ENCODE measurements at places on chromosomes 1 and 21. TPM values are rescaled to one million over a fixed set of nuclear protein-coding genes. Genes with fewer than 3 reads are reported as not detected.

FAM177B gene
- total RNA-seq, result not detected

ALPL gene
- total RNA-seq, result 0.30 TPM

TFB2M gene
- total RNA-seq, result 14.8 TPM

VPS72 gene
- total RNA-seq, result 85.2 TPM

GRIK3 gene
- not detected for total RNA-seq

ADAM30 gene
- not detected for total RNA-seq

ITSN1 gene
- total RNA-seq, result 86.8 TPM

SYT14 gene
- total RNA-seq, result 0.18 TPM

FAM78B gene
- not detected for total RNA-seq
